ENCODE measurements at places on chromosomes 1 and 21.

GRCh38 chr21:27776925-27777553, 810.2 kb upstream of the ADAMTS5 start:
- DNase-seq = no peak

GRCh38 chr1:178188306-178188705, 94.4 kb downstream of the RASAL2 start:
- DNase-seq = no peak

DNA sequence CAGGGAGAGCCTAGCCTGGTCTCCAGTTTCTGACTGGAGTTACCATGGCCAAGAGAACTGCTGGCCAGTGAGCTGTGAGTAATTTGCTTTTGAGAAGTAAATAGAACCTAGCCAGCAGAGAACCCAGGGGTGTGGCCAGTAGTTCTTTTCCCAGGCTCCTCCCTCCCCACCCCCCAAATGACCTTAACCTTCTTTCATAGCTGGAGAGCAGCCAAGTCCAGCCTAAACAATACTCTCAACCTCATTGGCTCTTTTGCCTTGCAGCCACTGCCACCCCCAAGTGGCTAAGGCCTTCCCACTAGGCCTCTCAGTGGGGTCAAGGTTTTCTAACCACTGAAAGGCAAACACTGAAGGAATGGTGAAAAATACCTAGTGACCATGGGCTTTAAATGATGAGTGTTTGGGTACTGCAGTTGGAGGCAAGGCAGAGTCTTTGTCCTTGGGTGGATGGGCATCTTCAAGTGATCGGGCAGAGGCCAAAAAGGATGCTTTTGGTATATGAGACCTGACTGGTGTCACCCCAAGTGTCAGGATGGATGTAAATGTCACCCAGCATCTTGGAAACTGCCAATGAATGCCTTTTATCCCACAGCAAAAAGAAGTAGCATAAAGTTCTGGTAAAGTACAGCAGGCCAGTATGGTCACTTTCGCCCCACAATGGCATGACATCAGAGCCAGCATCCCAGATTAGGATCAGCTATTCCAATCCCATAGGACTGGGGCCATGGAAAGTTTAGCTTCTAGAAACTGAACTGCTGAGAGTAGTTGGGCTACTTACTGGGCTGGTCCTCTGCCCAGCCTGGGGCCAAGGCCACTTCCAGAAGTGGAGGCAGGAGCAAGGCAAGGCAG, 3.5 kb upstream of the PIGV start:
- peak; percentile 96 for DNase-seq

DNA sequence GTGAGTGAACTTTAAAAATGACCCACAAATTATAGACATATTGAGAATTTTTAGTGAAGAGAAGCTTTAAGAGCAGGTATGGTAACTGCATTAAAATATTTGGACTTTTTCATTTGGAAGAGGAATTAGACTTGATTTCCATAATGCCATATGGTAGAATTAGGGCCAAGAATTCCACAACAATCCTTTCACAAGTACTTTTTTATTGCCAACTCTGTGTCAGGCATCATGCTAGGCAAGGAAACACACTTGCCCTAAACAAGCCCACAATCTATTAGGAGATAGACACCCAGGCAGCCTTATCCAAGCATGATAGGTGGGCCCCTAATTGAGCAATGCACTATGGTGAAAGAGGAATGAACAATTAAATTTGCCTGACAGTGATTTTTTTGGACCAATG, 353.0 kb downstream of the TGFB2 start:
- DNase-seq = no peak

- no peak for DNase-seq
Measured at GRCh38 chr1:111195002-111195684, 5.3 kb downstream of the DENND2D start.

GRCh38 chr1:68375919-68376318, 73.8 kb downstream of the RPE65 start:
- DNase-seq = no peak

DNA sequence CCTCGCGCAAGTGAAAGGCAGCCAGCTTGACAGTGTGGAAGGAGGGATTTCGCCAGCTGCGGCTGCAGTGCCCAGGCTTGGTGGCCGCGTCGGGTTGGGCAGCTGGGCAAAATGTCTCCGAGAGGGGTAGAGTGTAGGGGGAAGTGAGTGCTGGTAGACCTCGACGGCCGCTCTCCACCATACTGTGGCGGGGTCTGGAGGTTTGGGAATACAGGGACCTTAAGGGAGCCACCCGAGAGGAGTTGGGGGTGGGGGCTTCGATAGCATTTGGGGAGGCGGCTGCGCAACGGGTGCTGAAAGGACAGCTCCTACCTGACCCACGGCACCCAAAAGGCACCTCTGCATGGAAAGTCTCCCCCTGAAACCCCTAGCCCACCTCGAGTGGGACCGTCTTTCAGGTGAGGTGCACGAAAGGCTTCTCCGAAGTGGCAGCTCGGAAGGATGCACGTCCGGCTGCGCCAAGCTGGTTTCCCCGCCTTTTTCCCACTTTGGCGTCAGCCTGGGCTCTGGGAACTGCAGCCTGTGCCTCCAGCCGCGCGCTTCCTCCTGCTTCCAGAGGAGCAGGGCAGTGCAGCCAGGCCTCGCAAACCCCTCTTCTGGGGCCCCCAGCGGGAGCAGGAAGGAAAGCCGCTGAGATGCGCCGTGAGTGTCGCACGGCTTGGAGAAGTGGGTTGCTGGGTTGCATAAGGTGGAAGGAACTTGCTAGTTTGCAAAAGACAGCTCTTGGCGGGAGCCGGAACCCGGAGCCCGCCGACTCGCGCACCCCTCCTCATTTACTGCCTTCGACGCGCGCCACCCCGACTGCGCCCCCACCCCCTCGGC, 531 bp upstream of the HMGN2 start:
- DNase-seq = peak; percentile 66

DNA sequence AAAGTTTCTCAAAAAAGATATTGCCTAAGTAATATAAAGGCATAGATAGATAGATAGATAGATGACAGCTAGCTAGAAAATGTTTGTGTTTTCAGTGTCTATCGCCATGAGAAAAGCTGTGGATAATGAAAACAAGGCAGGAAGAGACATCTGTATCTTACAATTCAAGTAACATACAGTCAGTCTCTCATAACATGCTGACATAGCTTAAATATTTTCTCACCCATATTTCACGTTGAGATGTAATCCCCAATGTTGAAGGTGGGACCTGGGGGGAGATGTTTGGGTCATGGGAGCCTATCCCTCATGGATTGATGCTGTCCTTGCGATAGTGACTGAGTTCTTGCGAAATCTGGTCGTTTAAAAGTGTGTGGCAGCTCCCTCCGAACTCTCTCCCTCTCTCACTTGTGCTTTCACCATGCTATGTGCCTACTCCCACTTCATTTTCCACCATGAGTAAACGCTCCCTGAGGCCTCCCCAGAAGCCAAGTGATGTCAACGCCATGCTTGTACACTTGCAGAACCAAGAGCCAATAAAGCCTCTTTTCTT, 856.8 kb upstream of the ADAMTS5 start:
- DNase-seq = no peak

GRCh38 chr1:7975212-7975865, 13.8 kb downstream of the PARK7 start:
- peak; percentile 81 for DNase-seq

GRCh38 chr1:205373022-205373797, 16.5 kb upstream of the KLHDC8A start:
- DNase-seq = no peak

DNA sequence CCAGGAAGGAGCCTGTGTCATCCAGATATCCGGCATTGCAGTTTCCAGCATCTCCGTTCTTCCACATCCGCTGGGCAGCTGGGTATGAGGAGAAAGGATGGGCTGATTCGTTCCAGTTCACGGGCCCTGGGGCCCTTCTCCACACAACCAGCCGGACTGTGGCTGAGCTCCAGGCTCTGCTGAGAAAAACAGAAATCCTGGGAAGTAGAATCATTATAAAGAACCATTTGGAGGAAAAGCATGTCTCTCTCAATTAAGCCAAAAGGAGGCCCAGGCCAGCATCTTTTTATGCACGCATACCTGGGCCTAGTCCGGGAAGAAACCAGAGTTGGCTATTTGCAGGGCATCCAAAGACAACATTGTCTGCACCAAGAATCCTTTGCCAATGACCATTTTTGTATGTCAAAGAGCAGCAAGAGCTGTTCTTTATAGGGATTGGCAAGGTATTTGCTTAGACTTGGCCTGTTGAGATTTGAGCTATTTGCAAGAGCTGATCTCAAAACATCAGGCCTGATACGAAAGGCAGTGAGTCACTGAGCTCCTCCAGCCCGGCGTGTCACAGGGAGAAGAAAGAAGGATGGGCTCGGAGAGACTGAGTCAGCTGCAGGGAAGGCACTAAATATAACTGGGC, 84.9 kb upstream of the ARHGEF16 start:
- no peak for DNase-seq

DNA sequence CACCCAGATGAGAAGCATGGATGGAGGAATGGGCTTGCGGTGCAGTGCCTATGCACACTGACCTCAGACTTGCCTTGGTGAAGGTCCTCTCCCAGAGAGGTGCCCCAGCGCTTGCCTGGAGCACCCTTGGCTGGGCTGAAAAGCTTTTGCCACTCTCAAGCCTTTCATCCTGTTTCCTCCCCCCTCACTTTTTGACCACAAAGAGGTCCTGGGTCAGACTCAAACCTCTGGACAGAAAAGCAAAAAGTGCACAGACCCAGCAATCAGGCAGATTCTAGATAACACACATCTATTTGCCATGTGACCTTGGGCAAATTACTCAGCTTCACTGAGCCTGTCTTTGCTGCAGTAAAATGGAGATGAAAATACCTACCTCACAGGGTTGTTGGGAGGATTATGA, 7.3 kb downstream of the TMEM35B start:
- DNase-seq = no peak

GRCh38 chr1:26579681-26580111, 50.1 kb downstream of the RPS6KA1 start:
- DNase-seq = no peak

GRCh38 chr1:7921796-7922195, 18.8 kb downstream of the TNFRSF9 start:
- DNase-seq = no peak

DNA sequence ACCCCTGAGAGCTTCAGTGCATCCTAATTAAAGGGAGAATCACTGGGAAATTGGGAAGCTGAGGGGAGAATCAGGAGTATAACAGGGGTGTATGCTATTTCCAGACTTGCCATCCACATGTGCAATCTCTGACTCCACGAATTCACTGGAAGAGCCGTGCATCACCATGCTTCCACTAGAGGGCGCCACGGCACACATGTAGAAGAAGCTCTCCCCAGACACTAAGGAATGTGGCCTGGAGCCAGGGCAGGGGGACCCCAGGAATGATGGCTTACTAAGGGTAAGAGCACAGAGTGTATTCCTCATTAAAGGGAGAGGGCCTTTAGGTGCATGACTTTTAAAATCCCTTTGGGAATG, 81.5 kb downstream of the ABCA4 start:
- peak; percentile 86 for DNase-seq

- no peak for DNase-seq
Measured at GRCh38 chr1:245258271-245258920, 103.6 kb downstream of the KIF26B start.

DNA sequence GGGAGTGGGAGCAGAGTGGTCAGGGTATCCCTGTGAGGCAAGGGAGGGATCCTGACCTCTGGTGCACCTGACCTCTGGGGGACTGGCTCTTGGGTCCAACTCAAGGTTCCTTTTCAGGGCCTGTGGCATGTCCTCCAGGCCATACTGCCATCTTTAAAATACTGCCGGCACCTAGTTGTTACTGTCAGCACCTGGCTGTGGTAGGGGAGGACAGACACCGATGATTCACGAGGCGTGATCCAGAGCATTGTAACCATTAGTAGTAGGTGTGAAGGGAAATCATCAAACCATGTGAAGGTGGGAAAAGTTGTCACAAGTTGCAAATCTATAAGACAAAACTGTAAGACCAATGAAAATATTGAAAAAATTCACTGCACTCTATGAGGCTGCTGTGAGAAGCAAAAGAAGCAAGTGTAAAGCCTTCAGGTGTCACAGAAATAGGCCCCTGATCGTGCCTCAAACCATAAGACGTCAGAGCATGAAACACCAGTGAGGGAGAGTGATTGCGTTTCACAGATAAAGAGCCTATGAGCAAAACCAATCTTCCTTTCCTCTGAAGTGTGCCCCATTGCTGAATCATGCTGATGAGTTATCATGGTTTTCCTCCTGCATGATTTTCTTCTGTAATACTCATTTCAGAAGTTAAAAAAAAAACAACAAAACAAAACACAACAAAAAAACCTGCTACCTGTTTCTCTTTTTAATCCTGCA, 55.3 kb downstream of the CDC7 start:
- peak; percentile 67 for DNase-seq

DNA sequence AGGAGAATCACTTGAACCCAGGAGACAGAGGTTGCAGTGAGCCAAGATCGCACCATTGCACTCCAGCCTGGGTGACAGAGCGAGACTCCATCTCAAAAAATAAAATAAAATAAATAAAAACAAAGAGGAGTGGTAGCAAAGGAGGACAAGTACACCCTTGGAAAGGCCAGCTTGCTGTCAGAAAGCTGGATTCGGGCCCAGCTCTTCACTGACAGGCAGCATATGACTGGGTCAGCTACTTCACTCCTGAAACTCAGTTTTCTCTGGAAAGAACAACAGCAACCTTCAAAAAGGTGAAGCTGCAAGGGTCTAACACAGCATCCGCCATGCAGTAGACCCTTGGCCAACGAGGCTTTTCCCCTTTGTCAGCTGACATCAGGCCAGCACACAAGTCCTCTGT, 156.0 kb upstream of the TIAM1 start:
- DNase-seq = no peak

DNA sequence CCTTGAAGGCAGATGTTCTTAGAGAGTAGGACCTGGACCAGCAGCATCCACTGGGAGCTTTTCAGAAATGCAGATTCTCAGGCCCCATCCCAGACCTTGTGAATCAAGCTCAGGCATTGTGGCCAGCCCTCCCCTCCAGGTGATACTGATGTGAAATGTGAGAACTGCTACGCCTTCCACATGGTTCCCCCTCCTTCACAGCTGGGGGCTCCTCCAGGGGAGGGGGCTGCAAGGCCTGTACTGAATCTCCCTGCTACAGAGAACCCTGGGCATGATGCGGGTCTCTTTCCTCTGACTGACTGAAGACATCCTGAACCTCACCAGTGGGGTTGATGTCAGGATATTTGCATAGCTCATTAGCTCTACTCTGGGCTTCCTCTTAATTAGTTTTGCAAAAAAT, 141.8 kb upstream of the CSF3R start:
- no peak for DNase-seq

DNA sequence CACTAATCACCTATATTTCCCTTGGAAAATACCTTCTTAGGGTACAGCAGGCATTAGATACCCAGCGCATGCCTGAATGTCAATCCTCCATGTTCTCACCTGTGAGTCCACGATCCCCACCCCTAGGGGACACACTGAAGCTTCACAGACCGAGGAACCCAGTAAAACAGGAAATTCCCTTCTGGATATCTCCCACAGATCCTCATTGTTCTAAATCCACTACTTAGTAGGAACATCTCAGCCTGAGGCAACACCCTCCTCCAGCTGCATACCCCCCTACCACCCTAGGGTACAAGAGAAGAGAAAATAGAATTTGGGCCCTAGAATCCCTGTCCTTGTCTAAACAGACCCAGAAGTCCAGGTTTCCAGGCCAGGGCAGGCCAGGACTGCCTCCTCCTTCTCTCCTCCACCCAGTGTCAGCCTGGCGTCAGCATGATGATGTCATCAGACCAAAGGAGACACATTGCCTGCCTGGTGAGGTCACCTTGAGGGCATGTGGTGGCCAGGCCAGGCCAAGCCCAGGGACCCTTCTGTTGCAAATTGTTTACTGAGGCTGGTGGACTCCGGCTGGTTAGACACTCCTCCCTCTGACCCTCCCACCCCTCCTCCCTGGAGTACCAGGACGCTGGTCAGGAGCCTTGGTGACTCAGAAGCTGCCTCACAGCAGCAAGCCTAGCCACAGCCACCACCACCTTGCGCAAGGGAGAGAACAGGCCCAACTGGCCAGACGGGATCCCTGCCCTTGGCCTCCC, 6.2 kb downstream of the NECTIN4 start:
- DNase-seq = peak; percentile 69
